ENCODE measurements at places on chromosomes 16 and 17.
A peak's percentile ranks its signal among the peaks of the same experiment; 100 is the strongest.

DNA sequence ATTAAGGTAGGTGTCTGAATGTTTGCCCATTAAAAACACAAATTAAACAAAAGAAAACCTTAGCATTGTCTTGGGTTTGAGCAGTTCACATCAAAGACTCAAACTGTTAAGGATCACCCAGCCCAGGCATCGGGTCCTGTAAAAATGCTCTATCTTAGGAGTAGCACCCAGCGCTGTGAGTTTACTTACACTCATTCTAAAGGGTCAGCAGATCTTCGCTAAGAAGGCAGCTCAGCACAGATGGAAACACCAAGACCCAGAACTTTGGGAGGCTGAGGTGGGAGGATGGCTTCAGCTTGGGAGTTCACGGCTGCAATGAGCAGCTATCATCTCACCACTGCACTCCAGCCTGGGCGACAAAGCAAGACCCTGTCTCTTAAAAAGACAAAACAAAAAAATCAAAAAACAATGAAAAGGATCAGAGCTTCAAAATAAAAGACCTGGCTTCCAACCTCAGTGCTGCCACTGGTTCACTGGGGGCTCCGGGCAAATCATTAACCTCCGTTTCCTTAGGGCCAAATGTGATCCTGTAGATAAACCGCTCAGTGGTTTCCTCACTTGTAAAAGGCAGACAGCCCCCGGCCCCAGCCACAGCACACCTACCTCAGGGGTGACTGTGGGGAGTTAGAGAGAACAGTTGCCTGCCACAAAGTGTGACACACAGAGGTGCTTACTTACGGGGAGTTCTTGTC, 11.1 kb downstream of the COG1 start:
- DNase-seq: no peak

DNA sequence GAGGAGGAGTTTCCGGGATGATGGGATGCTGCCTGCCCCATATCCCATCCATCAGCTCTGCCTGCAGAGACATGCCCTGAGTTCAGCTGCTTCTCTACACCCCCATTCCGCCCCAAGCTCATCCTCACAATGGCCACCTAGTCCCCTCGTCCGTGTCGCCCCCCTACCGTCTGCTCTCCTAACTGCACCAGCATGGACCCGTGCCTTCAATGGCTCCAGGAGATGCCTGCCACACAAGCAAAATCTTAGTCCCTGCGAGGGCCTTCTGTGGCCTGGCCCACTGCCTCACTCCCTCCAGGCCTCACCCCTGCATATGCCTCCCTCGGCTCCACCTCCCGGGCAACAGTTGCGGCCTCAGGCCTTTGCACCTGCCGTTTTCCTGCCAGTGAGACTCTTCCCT, 1.8 kb upstream of the TELO2 start:
- no peak for DNase-seq

- DNase-seq: no peak
Observed at GRCh38 chr17:40637931-40638330, 9.7 kb downstream of the SMARCE1 start.

GRCh38 chr17:77211681-77212080, 70.9 kb downstream of the SEC14L1 start:
- DNase-seq: no peak

DNA sequence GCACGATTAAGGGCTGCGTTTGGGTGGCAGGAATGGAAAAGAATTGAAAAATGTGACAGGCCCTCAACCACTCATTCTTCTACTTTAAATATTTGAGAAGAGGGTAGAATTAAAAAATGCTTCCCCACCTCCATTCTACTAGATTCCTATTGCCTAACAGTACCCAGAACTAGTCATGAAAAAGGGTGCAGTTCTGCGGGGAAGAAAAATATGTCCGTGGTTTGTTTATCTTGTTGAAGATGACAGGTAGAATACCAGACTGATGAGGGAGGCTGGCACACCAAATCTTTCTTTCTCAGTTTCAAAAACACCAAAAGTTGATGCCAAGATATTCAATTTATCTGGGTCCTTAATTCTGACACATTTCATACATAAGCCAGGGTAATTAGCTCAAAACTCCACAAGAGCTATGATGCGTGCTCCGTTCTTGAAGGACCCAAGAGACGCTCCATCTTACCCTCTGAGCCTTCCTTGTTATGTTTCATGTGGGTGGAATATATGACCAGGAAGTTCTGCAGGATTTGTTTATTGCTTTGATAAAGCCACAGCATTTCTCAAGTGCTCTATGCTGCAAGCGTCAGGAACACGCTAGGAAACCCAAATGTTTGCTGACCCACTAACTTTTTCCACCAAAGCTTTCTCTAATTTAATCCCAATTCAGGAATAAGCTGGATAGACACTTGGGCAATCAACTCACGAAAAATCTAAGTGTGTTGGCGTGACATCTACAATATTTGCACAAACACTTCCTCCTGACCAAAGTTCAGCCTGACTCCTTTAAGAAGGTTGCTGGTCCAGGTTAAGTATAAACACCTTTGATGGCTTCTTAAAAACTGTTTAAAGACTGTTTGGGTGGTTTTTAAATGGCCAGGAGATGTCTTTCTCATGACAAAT, 20.6 kb upstream of the GAN start:
- DNase-seq: no peak

GRCh38 chr17:45294506-45294905, 22.3 kb downstream of the MAP3K14 start:
- no peak for DNase-seq

GRCh38 chr16:85514598-85515318, 98.4 kb upstream of the GSE1 start:
- DNase-seq: peak; percentile 83
